Suprapubic skin (tissue), 4 donors: ENCODE measurements at places on chromosomes 2 and 18. TPM values are rescaled to one million over a fixed set of nuclear protein-coding genes. Genes with fewer than 3 reads are reported as not detected.
A peak's percentile ranks its signal among the peaks of the same experiment; 100 is the strongest.

Gene NTSR2
- total RNA-seq, result not detected

GRCh38 chr18:74175658-74176057 is 27.3 kb downstream of the TIMM21 start:
- H3K4me1 ChIP-seq, result no peaks in the 10 kb centered on the region
- H3K27ac ChIP-seq, result no peak overlapping the region
- no peak for DNase-seq

GRCh38 chr2:137405496-137405895 is 558.8 kb upstream of the HNMT start:
- H3K36me3 ChIP-seq, result no peaks in the 10 kb centered on the region
- no peak for DNase-seq
- no peaks in the 10 kb centered on the region for H3K4me1 ChIP-seq
- H3K4me3 ChIP-seq, result no peak overlapping the region
- no peak overlapping the region for H3K27ac ChIP-seq

GRCh38 chr2:84526562-84526961 is 10.3 kb downstream of the DNAH6 start:
- no peaks in the 10 kb centered on the region for H3K36me3 ChIP-seq
- peaks cover 4% of the 10 kb centered on the region for H3K4me1 ChIP-seq
- DNase-seq, result no peak
- no peak overlapping the region for H3K4me3 ChIP-seq
- no peaks in the 10 kb centered on the region for H3K27me3 ChIP-seq

- DNase-seq, result no peak
- no peaks in the 10 kb centered on the region for H3K36me3 ChIP-seq
- H3K4me1 ChIP-seq, result no peaks in the 10 kb centered on the region
- no peak overlapping the region for H3K27ac ChIP-seq
- no peak overlapping the region for H3K4me3 ChIP-seq
Observed at GRCh38 chr2:59538398-59538911, 1015.0 kb downstream of the BCL11A start.

DNA sequence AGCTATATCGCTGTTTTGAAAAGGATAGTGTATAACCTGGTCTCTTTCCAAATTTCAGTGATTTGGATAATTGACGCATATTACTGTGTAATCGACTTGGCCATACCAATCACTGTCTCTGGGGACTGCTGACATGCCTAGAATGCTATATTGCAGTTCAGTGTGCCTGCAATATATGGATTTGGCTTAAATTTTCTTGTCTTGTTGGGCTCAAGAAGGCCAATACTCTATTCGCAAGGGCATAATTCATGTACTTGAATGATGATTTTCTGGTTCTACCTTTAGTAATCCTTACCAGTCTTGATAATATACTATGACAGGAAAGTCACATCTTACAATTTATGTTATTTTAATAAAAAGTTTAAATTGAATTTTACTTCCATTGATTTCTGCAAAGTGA is 21.7 kb upstream of the THUMPD2 start:
- no peaks in the 10 kb centered on the region for H3K27me3 ChIP-seq
- no peaks in the 10 kb centered on the region for H3K36me3 ChIP-seq
- H3K27ac ChIP-seq, result no peak overlapping the region

DNA sequence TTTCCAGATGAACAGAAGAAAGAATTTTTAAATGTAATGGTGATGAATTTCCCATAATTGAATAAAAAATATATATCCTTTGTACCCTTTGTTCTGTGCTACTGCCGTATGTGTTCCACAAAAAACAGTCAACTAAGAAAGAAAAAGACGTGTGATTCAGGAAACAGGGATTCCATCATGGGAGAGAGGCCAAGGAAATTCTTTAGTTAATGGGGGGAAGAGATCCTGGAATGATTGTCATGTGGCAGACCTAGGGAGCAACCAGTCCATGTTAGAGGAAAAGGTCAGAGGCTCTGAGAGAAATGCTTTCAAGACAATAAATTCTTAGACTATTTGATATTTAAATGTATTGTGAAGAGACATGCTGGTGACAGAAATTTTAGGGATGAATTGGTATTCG is 76.6 kb downstream of the CPO start:
- no peak overlapping the region for H3K27ac ChIP-seq
- DNase-seq, result no peak
- no peaks in the 10 kb centered on the region for H3K4me1 ChIP-seq
- H3K4me3 ChIP-seq, result no peak overlapping the region
- no peaks in the 10 kb centered on the region for H3K36me3 ChIP-seq
- no peaks in the 10 kb centered on the region for H3K27me3 ChIP-seq

GRCh38 chr2:203858176-203858575 is 9.4 kb upstream of the CTLA4 start:
- no peak overlapping the region for H3K27ac ChIP-seq
- H3K27me3 ChIP-seq, result no peaks in the 10 kb centered on the region
- DNase-seq, result no peak

DNA sequence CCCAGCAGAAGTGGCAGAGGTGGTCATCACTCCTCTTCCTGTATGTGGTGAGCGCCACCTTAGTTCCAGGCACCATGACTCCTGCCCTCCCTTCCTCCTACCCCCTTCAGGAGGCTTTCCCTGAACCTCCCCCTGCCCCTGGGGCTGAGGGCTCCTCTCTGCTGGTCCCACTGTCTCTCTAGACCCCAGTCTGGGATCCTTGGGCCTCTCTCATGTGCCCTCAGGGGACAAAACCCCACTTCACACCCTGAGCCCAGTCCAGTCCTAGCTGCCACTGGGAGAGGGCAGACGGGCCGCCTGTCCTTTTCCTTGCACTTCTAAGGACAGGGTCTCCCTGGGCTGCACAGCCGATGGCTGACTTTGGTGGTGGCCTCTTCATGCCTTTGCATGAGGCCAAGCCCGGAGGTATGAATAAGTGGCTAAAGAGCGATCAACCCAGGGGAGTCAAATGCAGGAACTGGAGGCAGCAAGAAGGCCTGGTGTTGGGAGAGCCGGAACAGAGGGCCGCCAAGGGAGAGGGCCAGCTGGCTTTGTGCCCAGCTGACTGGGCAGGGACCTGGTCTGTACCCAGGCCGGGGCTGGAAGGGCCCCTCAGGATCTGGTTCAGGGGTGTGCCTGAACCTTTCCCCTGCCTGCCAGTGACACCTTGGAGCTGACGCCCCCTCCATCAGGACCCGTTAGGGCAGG is 29.5 kb downstream of the GLI2 start:
- H3K4me1 ChIP-seq, result peaks cover 31% of the 10 kb centered on the region
- DNase-seq, result peak; percentile 74
- H3K36me3 ChIP-seq, result no peaks in the 10 kb centered on the region
- no peaks in the 10 kb centered on the region for H3K27me3 ChIP-seq
